ENCODE measurements at places on chromosomes 12 and 14.

DNA sequence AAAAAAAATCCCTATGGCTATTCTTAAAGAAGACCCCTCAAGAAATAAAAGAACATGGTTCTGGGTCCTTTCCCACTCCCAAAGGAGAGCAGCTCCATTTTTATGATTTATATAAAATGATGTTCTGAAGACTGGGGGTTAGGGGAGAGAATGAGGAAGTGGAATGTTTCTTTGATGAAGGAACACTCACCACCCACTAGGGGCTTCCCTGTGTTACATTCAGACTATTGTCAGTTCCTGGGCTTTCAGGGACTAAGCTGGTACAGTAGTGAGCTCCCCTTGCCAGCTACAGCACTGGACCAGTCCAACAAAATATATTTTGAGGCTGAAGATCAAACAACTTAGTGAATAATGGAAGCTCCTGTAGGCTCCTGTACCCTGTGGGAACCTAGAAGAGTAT is 98.9 kb downstream of the HMGA2 start:
- DNase-seq, result peak; percentile 71

GRCh38 chr12:32486158-32486557 is 86.8 kb downstream of the FGD4 start:
- DNase-seq, result no peak

- DNase-seq, result no peak
Observed at GRCh38 chr14:55481769-55482168, 41.4 kb upstream of the TBPL2 start.

DNA sequence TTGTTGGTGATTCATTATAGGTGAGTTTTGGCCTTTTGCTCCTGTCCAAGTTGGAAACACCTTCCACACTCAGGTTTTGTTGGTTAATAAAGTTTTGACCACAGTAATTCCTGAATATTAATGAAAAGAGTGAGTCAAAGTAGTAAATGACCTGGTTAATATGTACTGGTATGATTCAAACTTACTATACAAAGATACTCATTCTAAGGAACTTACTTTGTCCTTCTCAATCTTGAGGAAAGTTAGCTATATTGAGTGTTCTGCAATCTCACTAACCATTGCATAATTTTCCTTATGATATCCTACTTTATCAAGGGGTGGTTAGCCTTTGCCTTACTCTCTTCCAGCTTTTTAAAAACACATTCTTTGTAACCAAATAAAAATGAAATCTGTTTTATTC is 20.9 kb upstream of the HECTD1 start:
- no peak for DNase-seq

DNA sequence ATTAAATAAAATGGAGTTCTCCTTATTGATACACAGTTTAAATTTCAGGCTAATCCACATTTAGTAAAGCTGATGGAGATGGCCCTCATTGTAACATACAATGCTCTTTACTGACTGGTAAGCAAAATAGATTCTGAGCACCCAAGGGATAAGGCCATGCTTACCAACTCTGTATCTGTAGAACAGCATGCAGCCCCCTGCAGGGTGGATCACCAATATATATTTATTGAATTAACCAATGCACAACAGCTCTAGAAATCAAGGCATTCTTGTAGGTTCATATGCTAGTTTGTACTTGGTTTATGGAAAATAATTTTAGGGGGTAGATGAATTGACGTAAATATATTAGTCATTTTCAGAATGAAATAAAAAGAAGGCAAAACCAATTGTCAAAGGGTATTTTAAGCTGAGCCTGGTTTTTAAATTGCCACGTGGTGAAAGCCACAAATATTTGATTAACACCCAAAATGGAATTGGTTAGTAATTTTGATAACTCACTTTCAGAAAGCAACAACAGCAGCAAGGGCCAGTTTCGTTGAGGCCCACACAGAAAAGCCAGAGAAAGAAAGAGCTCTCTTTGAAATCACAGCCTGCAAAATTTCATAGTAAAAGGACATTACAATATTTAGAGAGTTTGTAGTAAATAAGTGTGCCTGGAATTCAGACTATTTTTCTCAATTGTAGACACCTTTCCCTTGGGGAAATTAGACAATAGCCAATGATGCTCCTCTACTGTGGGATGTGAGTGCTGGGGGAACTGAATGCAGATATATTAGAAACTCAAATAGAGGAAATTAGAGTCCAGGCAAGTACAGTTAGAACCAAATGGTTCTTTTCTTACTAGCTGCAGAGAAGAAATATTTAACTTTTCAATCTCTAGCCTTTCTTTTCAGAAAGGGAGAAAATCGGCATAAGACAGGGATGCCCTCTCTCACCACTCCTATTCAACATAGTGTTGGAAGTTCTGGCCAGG is 216.2 kb upstream of the ABCD2 start:
- no peak for DNase-seq

DNA sequence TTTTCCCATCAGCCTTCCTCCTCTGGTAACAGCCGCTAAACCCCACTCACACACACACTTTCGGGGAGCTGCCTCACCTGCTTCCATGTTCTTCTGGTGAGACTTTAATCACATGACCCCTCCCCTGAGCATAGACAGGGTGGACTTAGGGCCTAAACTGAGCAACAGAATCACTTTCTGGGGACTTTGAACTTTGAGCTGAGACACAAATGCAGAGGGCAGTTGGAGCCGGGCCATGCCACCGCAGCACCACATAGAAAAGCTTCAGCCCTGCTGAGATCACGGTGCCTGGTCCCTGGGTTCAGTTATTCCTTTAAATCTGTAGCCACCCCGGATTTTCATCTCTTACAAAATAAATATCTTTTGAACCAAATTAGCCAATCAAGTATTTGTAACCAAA is 18.4 kb upstream of the MAP3K9 start:
- DNase-seq, result no peak

DNA sequence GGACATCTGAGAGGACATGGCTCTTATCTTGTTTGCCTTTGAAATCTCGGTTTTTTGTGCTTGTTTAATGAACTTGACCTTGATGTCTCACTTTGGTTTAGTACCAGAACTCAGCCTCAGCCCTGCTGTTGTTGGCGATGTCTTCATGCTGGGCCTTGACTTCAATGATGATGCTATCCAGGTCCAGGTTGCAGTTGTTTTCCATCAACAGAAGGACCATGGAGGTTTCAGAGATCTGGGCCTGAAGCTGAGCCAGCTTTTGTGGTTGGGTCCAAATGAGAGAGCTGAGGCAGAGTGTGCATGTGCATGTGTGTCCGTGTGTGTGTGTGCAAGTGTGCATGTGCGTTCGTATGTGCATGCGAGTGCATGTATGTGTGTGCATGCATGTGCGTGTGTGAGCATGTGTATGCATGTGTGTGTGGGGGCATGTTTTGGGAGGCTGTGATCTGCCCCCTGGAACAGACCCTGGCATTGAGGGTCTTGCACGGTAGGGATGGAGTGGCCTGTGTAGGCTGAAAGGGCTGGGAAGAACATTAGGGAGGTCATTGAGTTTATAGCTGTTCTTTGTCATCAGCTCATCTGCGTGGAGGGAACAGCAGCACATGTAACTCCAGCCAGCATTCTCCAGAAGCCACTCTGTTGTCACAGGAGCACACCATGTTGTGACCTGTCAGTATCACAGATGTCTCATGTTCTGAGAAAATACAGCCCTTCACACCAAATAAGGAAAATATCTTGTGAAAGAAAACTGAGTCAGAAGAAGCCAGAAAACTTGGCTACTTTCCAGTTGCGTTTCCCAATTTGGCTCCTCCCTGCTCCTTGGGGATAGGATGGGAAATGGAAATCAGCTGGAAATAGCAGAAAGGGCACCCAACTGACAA is 10.0 kb upstream of the KRT82 start:
- DNase-seq, result no peak

DNA sequence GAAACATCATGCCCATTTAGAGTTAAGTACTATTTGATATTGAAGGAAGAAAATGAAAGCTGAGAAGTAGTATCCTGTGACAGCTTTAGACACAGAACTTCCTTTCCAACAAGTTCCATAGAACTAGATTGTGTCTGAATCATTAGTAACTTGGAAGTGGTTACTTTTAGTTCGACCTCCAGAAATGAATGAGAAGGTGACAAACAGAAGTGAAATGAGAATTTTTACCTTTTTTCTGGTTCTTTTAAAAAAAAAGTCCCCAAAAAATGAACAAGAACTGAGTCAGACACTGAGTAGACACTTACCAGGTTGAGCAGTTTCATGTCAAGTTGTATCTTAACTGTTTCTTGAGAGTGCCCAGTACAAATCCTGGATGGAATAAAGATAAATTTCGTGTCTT is 3.0 kb downstream of the ATP6V0A2 start:
- DNase-seq, result no peak

- no peak for DNase-seq
Observed at GRCh38 chr12:116661341-116661740, 76.5 kb downstream of the SPRING1 start.

GRCh38 chr12:32444895-32445294 is 45.5 kb downstream of the FGD4 start:
- DNase-seq, result no peak

DNA sequence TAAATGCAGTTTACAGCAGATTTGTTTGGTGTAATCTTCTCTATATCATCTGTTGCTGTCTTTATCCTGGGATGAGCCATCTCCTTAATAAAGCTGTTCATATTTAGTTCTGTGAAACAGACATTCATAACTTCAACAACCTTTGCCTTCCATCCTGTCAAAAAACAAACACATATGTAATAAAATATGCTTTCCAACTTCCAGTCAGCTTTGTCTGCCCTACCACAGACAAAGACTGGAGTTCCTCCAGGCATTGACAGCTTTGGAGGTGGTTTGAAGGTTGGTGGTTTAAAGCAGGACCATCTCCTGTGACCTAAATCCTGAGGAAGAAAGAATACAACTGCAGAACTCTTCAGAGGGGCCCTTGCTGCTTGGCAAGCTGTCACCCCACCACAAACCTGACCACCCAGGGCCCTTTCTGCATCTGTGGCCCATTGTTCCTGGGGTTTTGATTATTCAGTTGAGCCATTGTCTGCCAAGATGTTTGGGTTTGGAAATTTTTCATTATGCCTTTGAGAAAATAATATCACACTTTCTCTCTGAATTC is 28.2 kb upstream of the PTGR2 start:
- DNase-seq, result no peak

GRCh38 chr14:89058697-89059096 is 234.2 kb downstream of the TTC8 start:
- no peak for DNase-seq

GRCh38 chr12:11650286-11651281 is 1.1 kb downstream of the ETV6 start:
- peak; percentile 87 for DNase-seq

DNA sequence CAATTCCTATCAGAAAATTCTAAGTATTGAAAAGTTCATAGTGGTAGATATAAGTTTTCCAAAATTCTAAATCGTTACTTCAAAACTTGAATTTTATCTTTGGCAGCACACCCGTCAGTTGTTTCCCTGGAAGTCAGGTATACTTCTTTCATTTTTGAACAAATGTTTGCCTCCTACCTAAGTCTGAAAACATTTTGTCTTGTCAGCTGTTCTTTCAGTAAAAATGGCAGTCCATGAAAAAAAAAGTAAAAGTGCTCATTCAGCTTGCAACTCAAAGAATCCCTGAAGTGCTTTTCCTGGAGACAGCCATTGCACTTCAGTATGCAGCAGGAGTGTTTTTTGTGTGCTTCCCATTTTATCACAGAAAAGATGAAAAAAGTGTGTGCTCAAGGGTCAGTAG is 130.1 kb upstream of the NEDD1 start:
- no peak for DNase-seq

DNA sequence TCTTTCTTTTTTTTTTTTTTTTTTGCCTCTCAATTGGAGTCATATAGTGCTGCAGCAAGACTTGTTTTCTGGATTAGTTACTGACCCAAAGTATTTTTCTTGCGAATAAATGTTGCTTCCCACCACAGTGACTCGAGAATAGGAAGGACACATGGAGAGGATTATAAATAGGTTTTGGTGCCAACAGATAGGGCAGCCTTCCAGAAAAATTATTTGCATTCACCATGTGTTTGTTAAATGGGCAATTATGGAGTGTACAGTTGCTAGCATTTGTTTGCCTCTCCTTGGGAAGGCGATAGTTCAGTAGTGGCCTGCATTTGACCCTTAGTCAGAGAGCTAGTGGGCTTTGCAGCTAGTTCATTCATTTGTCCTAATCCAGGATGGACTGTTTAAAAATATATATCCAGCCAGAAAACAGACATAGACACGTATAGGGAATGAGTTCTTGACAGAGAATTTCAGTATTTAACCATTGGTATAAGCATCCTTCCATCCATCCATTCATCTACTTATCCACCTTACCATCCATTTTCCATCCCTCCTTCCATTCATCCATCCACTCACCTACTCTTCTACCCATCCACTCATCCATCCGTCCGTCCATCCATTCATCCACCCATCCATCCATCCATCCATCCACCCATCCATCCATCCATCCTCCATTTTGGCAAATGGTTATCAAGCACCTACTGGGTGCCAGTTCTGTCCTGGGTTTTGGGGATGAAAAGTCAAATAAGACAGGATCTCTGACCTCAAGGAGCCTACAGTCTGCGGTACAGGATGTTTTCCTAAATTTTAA is 67.5 kb downstream of the CHST11 start:
- no peak for DNase-seq

DNA sequence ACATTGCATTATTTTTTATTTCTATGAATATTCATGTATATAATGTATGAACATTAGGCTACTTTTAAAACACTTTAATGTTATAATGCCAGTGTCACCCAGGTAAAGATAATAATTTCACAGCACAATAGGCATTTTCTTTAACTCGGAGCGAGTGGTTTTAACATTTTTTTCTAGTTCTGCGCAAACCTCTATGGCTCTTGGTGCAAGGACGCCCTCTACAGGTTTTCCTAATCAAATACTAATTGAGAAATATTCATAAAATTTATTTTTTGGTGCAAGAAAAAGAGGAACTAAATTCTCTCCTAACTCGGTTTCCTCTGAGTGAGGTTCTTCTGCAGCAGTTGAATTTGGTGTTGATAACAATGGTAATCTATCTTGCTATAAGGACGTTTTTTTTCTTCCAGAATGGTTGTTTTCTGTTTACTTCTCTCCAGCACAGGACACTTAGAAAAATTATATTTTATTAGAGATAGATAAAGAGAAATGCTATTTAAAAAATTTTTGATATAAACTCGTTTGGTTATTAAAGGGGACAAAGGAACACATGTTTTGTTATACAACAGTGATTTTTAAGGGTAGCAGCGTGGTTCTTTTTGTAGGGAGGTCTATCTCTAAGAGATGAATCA is 2.4 kb upstream of the WIF1 start:
- DNase-seq, result peak; percentile 92

- DNase-seq, result no peak
Observed at GRCh38 chr14:87483271-87484260, 509.4 kb downstream of the GALC start.

DNA sequence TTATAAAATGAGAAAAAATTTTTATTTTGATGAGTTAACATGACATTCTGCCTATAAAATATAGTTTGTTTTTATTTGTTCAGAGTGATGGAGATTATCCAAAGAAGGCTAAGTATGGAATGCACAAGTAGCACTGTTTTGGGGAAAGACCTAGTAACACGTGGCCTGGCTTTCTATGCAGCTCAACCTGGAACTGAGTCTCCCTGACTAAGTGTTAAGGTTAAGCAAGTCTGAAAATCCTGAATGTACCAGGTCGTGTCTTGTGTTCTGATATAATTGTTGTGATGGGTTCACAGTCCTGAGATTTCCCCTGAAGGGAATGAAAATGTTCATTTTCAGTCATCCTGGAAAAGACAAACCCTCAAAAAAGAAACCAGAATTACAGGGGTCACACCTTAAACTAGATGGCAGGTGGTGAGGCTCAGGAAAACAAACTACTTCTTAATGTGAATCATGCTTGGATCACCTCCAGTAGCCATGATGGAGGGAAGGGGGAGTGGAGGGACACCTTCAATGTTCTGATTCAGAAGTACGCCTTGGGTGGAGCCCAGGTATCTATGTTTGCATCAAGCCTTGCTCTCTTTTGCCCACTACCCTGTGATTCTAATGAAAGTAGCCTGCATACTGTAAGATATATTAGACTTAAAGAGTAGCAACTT is 236.8 kb downstream of the ALX1 start:
- no peak for DNase-seq

Measured in hematopoietic multipotent progenitor cell treated with erythropoietin and hydrocortisone succinate and interleukin-3 and kit ligand, for 4 days (in vitro differentiated cells).